Activated T-helper 1 cell treated with anti-CD3 and anti-CD28 coated beads, Interleukin-12 subunit alpha, Interleukin-12 subunit beta, Interleukin-2, Interleukin-4 antibody, amounts not matched to agents 30 ng/mL and 10 ng/mL and 1 ng/mL, durations not matched to agents 14 hours and 24 hours and 36 hours (primary cell): ENCODE measurements at places on chromosomes 11 and 22. TPM values are rescaled to one million over a fixed set of nuclear protein-coding genes. Genes with fewer than 3 reads are reported as not detected.

Gene SCUBE1
- not detected in 2 replicates for total RNA-seq

Gene TP53AIP1
- total RNA-seq: not detected in 2 replicates

Gene CD248
- 0.10 TPM in 1 of 2 replicates, not detected in the other for total RNA-seq

Gene OR1S2
- total RNA-seq: not detected in 2 replicates

Gene PDE3B
- 62.8 and 64.0 TPM in 2 replicates for total RNA-seq

Gene TRIM66
- total RNA-seq: 11.7 and 14.2 TPM in 2 replicates

Gene CDHR5
- not detected in 2 replicates for total RNA-seq

Gene KIRREL3
- not detected in 2 replicates for total RNA-seq

Gene THY1
- 0.83 and 1.0 TPM in 2 replicates for total RNA-seq

Gene IGSF9B
- total RNA-seq: 73.6 and 77.2 TPM in 2 replicates

Gene YAP1
- total RNA-seq: 0.10 TPM in 2 replicates

Gene BLID
- total RNA-seq: not detected in 2 replicates

Gene ZNF70
- 2.1 and 2.2 TPM in 2 replicates for total RNA-seq

Gene CHID1
- total RNA-seq: 108 and 110 TPM in 2 replicates

Gene EFEMP2
- total RNA-seq: 6.5 and 7.9 TPM in 2 replicates

Gene SYT9
- not detected in 2 replicates for total RNA-seq

Gene DEFB131B
- total RNA-seq: not detected in 2 replicates

Gene FGF19
- not detected in 2 replicates for total RNA-seq
